Metanephros (tissue), 2 donors: ENCODE measurements at places on chromosomes 6 and 20. TPM values are rescaled to one million over a fixed set of nuclear protein-coding genes. Genes with fewer than 3 reads are reported as not detected.

The PI3 gene
- total RNA-seq: not detected

The CFAP206 gene
- total RNA-seq: 4.0 TPM

The LTB gene
- 3.1 TPM for total RNA-seq

The HLA-DRB1 gene
- 31.2 TPM for total RNA-seq

The PGC gene
- 0.18 TPM for total RNA-seq

The PPIL1 gene
- 29.0 TPM for total RNA-seq

The HLA-DQB1 gene
- 3.0 TPM for total RNA-seq

The SLC22A2 gene
- 8.6 TPM for total RNA-seq

The XKR7 gene
- total RNA-seq: 0.23 TPM

The WFDC11 gene
- total RNA-seq: not detected

The RWDD2A gene
- total RNA-seq: 2.9 TPM

The CD83 gene
- total RNA-seq: 15.7 TPM

The FNDC1 gene
- total RNA-seq: 16.2 TPM

The PAX1 gene
- total RNA-seq: 0.23 TPM

The PXDC1 gene
- total RNA-seq: 22.7 TPM

The TMEM244 gene
- not detected for total RNA-seq

The CST7 gene
- 11.2 TPM for total RNA-seq

The VIP gene
- total RNA-seq: 0.23 TPM

The SIRPD gene
- 0.12 TPM for total RNA-seq

The HSPA12B gene
- total RNA-seq: 25.5 TPM

The ARG1 gene
- total RNA-seq: 7.5 TPM

The TNFRSF6B gene
- total RNA-seq: 4.3 TPM

The PTP4A1 gene
- 50.3 TPM for total RNA-seq

The CD24 gene
- total RNA-seq: 592 TPM

The MLIP gene
- total RNA-seq: 5.0 TPM

The LHFPL5 gene
- not detected for total RNA-seq

The KCNK5 gene
- 6.9 TPM for total RNA-seq

The WASF1 gene
- 17.5 TPM for total RNA-seq

The AHI1 gene
- total RNA-seq: 40.1 TPM

The RIMS1 gene
- 3.2 TPM for total RNA-seq

The C6orf132 gene
- total RNA-seq: 5.5 TPM

The STAU1 gene
- 68.2 TPM for total RNA-seq

The TMEM217 gene
- 1.4 TPM for total RNA-seq

The NELFE gene
- total RNA-seq: 50.0 TPM

The SPATS1 gene
- total RNA-seq: not detected
